Neural crest cell (in vitro differentiated cells): ENCODE measurements at places on chromosomes 11 and 22.

DNA sequence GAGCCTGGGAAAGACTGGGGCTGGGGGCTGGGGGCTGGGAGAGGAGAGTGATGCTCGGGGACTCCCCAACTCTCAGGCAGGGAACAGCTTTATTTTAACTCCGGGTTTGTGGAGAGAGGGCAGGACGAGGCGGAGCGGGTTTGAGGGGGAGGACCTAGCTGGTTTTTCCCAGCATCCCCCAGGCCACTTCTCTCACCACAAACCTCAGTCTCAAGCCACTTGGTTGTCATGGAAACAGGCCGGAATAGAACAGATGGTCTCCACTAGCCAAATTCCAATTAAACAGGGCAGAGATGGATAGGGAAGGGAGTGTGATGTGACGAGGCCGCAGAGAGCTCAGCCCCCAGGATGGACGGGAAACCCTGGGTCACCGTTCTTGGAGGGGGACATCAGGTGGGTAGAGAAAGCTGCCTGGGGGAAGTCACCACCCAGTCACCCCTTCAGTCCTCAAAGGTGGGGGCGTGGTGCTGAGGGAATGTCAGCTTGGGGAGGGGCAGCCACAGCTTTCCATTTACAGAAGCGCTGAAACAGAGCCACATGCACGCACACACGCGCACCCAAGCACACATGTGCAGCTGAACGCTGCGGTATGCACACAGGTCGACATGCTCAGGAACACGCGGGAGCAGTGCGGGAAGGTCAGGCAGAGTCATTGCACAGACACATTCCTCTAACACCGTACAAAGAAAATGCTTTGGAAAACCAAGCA is 19.2 kb downstream of the NECTIN1 start:
- peak; percentile 46 for DNase-seq

GRCh38 chr11:1568441-1568911 is 3.6 kb downstream of the DUSP8 start:
- no peak for DNase-seq

DNA sequence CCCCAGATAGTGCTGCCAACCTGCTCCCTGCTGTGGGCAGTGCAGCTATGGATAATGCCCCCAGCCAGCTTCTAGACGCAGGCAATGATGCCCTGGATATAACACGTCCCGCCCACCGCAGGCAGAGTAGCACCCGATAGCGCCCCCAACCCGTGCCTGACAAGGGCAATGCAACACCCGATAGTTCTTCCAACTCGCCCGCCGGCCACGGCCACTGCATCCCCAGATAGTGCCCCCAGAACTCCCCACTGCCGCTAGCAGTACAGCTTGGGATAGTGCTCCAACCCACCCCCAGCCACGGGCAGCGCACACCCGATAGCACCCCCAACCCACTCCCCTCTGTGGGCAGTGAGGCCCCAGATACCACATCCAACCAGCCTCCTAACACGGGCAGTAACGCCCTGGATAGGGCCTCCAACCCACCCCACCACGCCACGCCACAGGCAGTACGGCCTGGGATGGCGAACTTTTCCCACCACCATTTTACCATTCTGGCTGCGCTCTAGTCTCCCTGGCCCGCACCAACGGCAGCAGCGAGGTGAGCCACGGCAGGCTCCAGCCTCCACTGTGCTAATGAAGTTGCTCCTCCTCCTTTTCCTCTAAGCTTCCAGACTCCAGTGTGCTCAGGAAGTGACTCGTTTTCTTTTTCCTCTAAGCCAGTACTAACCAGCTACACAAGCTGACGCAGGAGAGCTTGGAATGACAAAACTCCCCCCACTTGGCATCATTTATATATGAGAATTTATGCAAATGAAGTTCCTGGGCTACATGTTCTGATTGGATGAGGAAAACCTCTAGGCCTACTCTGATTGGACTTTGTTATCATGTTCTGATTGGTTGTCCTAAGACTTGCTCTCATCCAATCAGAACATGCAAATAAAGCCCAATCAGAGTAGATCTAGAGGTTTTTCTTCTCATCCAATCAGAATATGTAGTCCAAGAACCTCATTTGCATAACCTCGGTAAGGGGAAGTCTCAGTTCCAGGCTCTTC is 3.0 kb upstream of the RFPL3 start:
- no peak for DNase-seq

- no peak for DNase-seq
Measured at GRCh38 chr11:5245155-5245554, 4.5 kb downstream of the HBG1 start.

DNA sequence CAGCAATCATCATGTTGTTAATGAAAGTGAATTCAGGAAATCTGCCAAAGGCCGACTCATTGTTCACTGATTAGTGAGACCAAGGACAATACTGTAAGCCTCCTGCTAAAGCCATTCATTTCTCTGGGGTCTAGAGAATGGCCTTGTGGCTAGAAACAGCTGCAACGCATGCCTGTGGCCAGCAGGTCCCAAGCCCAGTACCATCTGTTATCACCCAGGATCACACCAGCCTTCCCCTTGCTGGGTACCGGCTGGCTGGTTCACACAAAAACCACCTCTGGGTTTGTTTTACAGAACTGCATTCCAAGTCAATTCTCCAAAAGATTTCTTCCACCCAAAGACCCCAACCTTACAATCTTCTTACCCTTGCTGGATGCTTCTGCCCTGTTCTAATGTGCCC is 1.1 kb downstream of the PLAAT5 start:
- DNase-seq = no peak

- DNase-seq = no peak
Measured at GRCh38 chr11:86996953-86997570, 40.7 kb upstream of the TMEM135 start.

GRCh38 chr22:20546541-20546950 is 39.1 kb downstream of the MED15 start:
- no peak for DNase-seq

DNA sequence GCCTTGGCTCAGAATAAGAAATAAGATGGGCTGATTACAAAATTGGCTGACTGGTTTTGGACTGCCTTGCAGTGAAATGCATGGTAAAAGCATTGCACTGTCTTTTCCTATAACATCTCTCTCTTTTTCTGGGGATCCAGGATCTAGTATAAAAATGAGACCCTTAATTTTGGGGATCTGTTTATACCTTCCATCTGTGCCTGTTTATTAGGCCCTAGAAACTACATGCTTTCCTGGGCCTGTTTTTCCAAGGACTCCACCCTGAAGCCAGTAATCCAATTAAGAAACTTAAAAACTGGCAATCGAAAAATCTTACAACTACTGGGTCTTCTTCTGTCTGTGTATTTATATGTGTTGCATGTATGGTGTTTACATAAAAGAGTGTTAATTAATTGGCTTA is 14.5 kb downstream of the HORMAD2 start:
- DNase-seq = no peak

DNA sequence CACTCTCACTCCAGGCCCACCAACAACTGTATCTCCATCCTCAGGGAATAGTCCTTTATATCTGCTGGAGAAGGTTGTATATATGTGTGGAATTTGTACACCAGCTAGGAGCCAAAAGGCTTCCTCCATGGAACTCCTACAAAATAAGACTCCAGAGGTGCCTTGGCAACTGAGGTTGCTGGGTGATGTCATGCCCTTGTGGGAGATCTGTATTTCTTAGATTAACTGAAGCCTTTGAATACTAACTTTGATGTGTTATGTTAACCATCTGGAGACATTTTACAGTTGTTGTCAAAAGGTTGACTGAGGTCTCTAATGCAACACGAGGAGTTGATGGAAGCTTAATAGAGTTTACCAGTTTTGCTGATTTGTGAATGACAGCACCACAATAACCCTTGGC is 139.5 kb upstream of the TTC12 start:
- no peak for DNase-seq

DNA sequence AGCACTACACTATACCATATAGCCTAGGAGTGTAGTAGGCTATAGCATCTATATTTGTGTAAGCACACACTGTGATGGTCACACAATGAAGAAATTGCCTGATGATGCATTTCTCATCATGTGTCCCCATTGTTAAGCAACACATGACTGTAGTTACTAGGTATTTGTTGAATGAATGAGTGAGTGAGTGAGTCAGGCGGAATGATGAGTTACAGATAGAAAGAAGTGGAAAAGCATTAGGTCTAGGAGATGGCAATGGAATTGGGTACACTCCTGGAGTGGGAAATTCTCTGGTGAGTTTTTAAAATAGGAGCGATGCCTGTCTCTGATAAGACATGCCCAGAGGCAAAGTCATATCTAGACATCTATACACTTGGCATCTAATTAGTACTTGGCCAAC is 160.5 kb upstream of the TBCEL start:
- DNase-seq = no peak

DNA sequence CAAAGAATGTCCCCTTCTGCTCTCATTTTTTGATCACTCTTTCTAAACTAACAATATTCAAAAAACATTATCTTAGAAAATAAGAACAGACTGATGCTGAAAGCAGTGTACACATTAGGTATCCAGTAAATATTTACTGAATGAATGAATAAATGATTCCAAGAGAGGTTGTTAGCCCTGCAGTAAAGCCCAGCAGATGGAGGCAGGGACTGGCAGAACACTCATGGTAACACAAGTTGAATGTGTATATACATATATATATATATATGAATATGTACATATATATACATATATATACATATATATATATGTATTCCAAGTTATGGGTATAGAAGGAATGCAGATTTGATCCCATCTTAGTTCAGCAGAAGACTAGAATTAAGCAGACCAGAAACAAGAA is 546.3 kb downstream of the RAB38 start:
- DNase-seq = no peak
